ENCODE measurements at places on chromosomes 16 and 17.

- no peak for DNase-seq
Observed at GRCh38 chr17:1329745-1330343, 50.4 kb downstream of the TRARG1 start.

- DNase-seq: no peak
Observed at GRCh38 chr16:4067262-4068001, 48.8 kb downstream of the ADCY9 start.

GRCh38 chr17:27945333-27945616 is 52.1 kb upstream of the LYRM9 start:
- no peak for DNase-seq

DNA sequence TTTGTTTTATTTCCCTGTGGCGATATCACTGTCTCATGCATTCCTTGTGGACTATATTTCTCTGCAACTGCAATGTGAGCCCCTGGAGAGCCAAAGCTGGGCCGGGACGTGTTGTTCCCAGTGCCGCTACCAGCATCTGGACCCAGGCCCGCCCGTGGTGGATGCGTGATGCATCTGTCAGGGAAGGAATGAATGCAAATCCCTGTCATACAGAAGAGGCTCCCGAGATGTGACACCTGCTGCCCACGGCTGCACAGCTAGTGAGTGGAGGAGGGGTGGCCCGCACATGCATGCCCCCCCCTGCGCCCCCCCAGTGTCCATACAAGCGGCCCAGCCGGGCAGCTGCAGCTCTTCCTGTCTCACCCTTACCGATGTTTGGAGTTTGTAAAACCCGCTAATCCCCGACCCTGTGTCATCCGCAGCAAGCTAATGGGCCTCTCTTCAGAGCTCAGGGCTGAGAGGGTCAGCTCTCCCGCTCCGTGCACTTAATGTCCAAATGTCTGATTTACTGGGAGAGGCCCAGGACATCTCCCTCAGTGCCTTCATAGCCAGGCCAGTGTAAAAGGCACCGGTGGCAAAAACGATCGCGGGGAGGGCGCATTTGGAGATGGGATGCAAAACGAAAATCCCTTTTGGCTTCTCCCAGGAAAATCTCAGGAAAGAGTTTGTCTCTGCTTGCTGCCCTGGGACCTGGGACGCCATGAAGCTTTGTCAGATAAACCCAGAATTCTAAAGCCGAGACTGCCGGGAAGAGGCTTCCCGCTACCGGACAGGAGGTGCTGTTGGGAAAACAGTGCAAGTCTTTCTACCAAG is 91.8 kb downstream of the FOXL1 start:
- DNase-seq: no peak

DNA sequence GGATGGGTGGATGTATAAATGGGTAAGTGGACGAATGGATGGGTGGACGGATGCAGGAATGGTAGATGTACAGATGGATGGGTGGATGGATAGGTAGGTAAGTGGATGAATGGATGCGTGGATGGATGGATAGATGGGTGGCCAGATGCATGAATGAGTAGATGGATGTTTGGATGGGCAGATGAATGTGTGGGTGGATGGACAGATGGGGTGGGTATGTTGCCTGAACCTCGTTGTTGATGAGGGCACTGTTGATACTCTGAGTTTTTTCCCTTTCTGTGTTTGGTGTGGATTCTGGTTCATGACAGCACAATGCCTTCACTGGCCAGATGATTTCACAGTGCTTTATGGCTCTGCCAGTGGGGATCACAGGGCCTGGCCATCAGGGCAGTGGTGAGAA is 208.3 kb downstream of the NPIPB11 start:
- no peak for DNase-seq

- no peak for DNase-seq
Observed at GRCh38 chr17:44071198-44071520, 624 bp downstream of the G6PC3 start.

GRCh38 chr16:84765616-84766580 is 53.9 kb upstream of the CRISPLD2 start:
- no peak for DNase-seq

GRCh38 chr17:48814504-48814903 is 2.5 kb downstream of the TTLL6 start:
- no peak for DNase-seq

DNA sequence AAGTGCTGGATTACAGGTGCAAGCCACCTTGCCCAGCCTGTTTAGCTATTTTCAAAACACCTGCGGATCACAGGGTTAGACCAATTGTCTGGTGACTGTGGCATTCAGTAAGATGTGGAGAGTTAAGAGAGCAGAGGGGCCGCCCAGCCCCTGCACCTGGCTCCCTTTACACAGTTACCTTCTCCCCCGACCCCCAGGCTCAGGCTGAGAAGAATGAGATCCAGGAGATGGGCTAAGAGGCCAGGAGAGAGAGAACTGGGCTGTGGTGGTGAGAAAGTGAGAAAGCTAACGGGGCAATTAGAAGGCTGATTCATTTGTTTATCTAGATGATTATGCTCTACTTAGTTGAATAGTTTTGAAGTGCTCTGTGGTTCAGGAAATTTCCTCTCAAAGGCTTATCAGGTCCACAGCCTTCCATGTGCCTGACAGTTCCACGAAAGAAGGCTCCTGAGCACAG is 67.8 kb upstream of the AXIN2 start:
- DNase-seq: no peak

DNA sequence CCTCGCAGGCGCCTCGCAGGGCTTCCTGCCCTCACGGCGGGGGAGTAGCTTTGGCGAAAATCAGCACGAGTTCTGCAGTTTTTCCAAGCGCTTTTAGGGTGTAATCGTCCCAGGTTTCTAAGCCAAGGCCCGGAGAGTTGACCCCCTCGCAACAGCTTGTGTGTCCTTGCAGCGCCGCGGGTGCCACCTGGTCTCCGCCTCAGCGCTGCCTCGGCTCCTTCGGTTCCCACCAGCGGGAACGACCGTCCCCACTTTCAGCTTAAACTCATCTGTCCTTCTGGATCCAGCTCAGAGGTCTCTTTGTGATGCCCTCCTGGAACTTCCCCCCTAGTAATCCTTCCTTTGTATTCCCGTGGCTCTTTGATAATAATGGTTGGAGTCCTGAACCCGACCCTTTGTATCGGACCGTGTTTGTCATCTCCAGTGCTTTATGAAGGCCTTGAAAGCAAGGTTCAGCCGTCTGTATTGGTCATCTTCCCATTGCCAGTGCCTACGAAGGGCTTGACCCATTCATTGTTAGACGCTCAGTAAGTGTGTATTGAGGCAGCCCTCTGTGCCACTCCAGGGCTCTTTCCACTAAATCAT is 858 bp upstream of the SMARCE1 start:
- DNase-seq: no peak

DNA sequence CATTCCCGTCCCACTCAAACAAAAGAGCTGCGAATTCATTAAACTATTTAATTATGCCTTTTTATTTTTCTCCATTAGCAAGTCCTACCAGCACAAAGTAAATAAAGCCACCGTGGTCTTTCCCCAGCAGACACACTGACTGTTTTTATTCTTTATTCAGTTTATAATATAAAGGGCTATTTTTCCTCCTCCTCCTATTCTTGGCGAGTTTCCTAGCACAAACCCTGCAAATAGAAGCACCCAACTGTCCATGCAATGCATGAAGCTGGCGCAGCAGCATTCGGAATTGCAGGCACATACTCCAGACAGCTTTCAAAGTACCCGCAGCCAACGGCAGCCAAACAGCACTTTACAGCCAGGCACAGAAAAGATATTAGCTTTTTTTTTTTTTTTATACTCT is 583.4 kb upstream of the PSMD7 start:
- DNase-seq: peak; percentile 12

DNA sequence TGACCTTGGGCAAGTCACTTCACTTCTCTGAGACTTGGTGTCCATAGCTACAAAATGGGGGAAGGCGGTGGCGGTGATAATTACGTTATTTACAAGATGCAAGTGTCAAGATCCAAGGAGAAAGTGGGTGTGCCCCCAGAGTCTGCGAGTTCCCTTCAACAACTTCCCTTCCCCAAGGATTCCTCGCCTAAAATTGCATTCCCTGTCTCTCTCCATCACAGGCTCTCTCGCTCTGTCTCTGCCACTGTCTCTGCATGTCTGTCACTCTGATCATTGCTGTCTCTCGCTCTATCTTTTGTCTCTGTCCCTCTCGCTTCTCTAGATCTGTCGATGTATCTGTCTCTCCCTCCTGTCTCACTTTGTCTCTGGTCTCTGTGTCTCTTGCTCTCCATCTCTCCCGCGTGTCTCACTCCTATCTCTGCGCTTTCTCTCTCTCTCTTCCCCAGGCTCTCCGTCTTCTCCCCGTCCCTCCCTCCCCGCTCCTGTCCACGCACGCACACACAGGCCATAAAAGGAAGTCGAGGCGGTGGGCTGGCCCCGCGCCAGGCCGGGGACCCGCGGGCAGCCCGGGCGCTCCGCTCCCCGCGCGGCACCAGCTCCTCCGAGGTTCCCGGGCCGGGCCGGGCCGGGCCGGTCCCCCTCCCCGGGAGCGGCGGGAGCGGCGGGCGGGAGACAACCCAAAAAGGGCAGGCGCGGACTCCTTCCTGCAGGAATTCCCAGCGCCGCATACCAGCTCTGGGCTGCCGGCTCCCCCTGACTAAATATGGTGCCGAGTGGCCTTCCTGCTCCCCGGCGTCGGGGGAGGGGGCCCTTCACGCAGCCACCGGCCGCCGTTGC is 1.1 kb upstream of the MYH11 start:
- no peak for DNase-seq

DNA sequence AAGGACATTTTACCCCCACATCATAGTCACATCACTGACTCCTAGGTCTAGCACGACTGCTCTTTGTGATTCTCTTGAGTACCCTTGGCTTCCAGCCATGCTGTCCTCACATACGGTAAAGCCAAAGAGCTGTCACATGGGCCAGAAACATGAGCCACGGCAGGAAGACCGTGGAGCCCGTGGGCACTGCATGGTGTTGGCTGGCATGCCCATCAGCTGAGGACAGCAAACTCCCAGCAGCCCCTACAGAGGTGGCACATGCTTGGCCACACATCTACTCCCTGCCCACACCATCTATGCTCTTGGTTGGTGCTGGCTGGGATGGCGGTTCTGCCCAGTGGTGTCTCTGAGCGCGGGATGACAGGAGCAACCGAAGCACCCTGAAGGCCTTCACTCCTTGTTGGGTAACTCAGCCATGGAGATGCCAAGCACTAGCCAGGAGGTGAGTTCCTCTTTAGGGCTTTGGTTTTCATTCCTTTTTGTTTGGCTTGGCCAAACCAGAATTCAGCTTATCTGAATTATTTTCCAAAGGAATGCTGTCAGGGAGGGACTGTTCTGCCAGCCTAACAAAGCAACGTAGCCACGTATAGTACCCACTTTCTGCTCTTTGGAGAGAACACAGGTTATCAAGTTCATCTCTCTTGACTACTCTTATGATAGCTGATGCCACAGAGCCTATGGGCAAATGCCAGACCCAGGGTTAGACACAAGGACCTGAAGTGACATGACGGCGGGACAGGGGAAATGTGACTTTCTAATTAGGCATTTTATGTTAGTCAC is 10.0 kb downstream of the TNFAIP1 start:
- DNase-seq: no peak

DNA sequence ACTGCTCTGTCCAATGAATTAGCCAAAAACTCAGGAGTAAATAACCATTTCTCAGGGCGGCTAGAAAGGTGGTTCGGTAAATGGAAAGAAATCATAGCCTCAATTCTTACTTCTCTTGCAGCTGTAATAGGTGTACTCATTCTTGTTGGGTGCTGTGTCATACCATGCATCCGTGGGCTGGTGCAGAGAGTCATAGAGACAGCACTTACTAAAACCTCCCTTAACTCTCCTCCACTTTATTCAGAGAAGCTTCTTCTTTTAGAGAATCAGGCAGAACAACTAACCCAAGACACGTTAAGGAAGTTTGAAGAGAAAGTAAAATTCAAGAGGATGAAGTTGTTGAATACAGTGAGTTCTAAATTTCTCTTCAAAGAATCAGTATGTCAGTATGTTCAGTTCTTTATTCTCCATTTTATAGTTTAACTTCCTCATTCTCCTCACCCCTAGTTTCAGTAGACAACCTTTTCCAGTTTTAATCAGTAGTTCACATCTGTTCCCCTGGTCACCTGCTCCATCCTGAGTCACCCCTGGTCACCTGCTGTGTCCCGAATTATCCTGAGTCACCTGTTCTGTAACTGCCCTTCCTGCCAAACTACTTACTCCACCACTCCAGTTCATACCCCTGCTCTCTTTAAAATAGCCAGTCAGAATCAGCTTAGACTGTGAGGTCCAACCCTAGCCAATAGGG is 85.9 kb downstream of the EMP2 start:
- no peak for DNase-seq

- no peak for DNase-seq
Observed at GRCh38 chr16:86355531-86355930, 154.8 kb upstream of the FOXF1 start.

GRCh38 chr17:47649972-47650524 is 329 bp downstream of the KPNB1 start:
- DNase-seq: no peak

DNA sequence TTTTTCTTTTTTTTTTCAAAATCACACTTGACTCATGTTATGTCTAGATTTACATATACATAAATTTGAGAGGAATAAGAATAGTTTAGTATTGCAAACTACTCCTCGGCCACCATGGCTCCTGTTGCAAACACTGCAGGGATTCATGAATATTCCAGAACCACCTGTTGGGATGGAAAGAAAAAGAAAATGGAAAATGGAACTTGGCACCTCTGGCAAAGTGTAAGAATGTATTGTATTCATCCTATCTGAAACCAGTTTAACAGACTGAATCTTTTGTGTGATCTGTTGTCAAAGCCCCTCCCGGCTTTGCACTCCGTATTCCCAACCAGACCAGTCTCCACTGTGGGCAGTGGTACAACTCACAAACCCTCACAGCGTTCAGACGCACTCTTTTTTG is 124.4 kb downstream of the SPECC1 start:
- no peak for DNase-seq

DNA sequence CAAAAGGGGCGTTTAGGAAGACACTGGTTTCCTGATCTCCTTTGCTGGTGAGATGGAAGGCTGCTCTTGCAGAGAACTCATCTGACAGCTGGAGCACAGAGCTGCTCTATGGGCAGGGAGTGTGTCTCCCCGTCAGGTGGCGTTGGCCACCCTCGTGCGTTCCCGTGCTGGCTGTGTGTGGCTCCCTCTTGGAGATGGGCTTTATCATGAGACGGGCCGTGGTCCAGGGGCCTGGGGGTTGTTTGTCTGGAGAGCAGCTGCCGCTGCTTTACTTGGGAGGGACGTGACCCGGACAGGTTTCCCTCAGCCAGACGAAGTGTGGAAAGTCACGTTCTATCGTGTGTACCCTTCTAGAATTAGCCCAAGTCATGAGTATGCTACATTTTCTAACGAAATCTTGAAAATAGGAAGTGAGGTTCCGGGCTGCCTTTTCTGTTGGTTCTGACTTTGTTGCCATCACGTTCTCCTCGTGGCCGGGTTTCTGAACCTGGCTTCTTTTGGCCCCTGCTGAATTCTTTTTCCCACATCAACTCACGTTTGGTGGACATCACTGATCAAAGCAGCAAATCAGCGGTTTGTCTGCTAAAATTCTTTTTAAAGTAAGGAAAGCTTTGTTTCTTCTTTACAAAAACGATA is 105.6 kb upstream of the CHMP6 start:
- DNase-seq: no peak

- DNase-seq: no peak
Observed at GRCh38 chr16:75311383-75311938, 60.0 kb upstream of the BCAR1 start.

Data from NCI-H1092 (cell line).